ENCODE measurements at places on chromosomes 5 and 9. TPM values are rescaled to one million over a fixed set of nuclear protein-coding genes. Genes with fewer than 3 reads are reported as not detected.

GRCh38 chr5:21895766-21896350 lies 957.3 kb downstream of the CDH12 start:
- H3K4me1 ChIP-seq, result no peaks in the 10 kb centered on the region
- no peaks in the 10 kb centered on the region for H3K36me3 ChIP-seq
- no peak for DNase-seq
- no peaks in the 10 kb centered on the region for H3K27me3 ChIP-seq
- no peak overlapping the region for H3K27ac ChIP-seq

DNA sequence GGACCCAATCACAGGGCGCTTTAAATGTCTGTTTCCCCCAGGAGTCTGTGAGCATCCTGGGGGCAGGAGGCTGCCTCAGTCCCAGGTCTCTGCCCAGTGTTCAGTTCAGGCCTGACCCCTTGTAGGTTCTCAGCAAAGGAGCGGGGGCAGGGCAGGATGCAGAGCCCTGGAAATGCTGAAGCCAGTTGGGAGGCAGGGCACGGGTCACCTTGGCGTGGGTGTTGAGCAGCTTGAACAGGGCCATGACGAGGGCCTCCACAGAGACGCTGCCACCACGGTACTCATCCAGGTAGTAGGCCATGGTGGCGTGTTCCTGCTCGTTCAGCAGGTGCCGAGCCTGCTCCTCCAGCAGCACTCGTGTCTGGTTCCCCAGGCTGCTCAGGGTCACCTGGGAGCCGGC lies 36.3 kb upstream of the AKNA start:
- no peak overlapping the region for H3K27ac ChIP-seq
- no peak for DNase-seq
- no peaks in the 10 kb centered on the region for H3K4me1 ChIP-seq

DNA sequence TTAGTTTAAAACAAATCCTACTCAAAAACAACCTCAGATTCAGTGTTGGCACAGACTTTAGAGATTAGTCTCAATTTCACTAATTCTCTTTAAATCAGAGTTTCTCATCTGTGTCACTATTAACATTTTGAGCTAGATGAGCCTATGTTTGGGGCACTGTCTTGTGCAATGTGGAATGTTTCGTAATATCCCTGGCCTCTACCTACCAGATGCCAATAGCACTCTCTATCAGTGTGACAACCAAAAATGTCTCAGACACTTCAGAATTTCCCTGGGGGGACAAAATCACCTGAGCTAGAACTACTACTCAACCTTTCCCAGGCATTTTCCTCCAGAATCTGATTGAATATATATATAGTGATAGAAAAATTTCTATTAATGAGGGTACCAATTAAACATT lies 465.2 kb upstream of the RGMB start:
- no peak overlapping the region for H3K4me3 ChIP-seq
- DNase-seq, result no peak
- no peak overlapping the region for H3K27ac ChIP-seq
- no peaks in the 10 kb centered on the region for H3K4me1 ChIP-seq

- no peaks in the 10 kb centered on the region for H3K4me1 ChIP-seq
- no peak for DNase-seq
- no peak overlapping the region for H3K4me3 ChIP-seq
- H3K27me3 ChIP-seq, result no peaks in the 10 kb centered on the region
Measured at GRCh38 chr9:107158321-107158720, 124.8 kb upstream of the RAD23B start.

DNA sequence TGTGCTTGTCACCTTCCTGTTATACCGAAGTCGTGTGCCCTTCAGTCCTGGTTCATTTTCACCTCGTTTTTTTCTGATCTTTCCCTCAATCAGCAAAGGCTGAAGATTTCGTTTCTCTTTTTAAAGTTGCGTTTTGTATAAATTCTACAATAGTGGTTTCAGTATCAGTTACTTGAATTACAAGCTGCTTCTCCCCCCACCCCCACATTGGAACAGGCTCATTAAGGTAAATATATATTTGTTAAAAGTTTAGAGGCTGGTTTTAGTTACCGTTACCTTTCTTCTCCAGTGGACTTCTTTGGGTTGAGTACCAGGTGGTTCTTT lies 881 bp downstream of the SUB1 start:
- H3K27me3 ChIP-seq, result no peaks in the 10 kb centered on the region
- peak overlapping the region; percentile 100 for H3K27ac ChIP-seq
- H3K36me3 ChIP-seq, result peaks cover 27% of the 10 kb centered on the region
- peaks cover 4% of the 10 kb centered on the region for H3K4me1 ChIP-seq

DNA sequence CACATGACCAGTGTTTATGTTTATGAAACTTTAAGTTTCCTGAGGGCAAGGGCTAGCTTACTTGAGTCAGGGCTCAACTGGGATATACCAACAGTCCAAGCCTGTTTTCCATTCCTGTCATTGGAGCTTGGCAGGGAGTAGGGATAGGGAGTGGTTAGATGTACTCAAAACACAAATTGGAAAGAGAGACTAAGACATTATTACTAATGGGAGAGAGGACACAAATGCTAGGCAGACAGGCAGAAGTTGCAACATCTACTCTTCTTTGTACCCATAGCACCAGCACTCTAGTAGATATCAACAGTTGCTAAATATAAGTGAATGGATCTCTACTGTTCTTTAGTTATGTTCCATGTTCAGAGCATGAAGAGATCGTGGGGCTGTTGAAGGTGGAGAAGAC lies 62.8 kb downstream of the NPR3 start:
- no peak for DNase-seq
- no peak overlapping the region for H3K27ac ChIP-seq
- H3K4me1 ChIP-seq, result no peaks in the 10 kb centered on the region
- no peaks in the 10 kb centered on the region for H3K27me3 ChIP-seq
- H3K4me3 ChIP-seq, result no peak overlapping the region
- H3K36me3 ChIP-seq, result no peaks in the 10 kb centered on the region

DNA sequence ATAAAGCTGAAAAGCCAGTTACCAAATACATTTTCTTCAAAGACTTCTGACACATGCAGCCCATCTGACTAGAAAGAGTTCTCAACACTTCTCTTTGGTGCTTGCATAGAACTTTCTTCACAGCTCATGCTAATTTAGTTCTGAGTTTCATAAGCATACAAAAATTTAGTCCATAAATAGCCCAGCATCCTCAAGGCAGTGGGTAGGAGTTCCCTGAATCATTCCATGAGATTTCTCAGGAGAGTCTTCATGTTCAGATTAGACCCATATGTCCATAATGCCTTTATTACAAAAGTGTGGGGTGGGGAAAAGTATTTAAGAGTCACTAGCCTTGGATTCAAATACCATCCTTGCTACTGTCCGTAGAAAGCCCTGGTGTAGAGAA lies 290.2 kb upstream of the RGMB start:
- H3K27ac ChIP-seq, result no peak overlapping the region
- H3K4me3 ChIP-seq, result no peak overlapping the region
- no peaks in the 10 kb centered on the region for H3K27me3 ChIP-seq
- no peaks in the 10 kb centered on the region for H3K36me3 ChIP-seq

- no peak for DNase-seq
- no peak overlapping the region for H3K27ac ChIP-seq
- no peaks in the 10 kb centered on the region for H3K27me3 ChIP-seq
- H3K4me1 ChIP-seq, result no peaks in the 10 kb centered on the region
- no peak overlapping the region for H3K4me3 ChIP-seq
- H3K36me3 ChIP-seq, result no peaks in the 10 kb centered on the region
Measured at GRCh38 chr5:156815988-156816599, 34.0 kb upstream of the PPP1R2B start.

DNA sequence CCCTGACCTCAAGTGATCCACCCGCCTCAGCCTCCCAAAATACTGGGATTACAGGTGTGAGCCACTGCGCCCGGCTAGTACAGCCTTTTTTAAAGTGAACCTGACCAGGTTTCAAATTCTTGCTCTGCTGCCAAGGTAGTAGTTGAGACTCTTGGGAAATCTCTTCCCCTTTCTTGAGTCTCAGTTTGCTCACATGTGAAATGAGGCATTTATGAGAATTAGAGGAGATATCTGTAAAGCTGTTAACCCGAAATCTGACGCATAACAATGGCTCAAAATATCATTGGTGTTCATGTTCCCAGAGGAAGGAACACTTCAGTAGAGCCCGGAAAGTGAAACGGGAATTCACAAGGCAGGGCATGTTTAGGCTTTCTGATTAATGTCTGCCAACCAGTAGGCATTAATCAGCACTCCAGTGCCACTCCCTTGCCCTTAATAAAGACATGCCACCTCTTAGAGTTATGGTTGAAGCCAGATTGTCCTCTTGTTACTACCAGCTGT lies 1.5 kb downstream of the ARPC5L start:
- peak overlapping the region; percentile 93 for H3K27ac ChIP-seq
- DNase-seq, result no peak
- H3K4me1 ChIP-seq, result peaks cover 32% of the 10 kb centered on the region
- H3K4me3 ChIP-seq, result no peak overlapping the region
- H3K36me3 ChIP-seq, result peaks cover 26% of the 10 kb centered on the region
- no peaks in the 10 kb centered on the region for H3K27me3 ChIP-seq

DNA sequence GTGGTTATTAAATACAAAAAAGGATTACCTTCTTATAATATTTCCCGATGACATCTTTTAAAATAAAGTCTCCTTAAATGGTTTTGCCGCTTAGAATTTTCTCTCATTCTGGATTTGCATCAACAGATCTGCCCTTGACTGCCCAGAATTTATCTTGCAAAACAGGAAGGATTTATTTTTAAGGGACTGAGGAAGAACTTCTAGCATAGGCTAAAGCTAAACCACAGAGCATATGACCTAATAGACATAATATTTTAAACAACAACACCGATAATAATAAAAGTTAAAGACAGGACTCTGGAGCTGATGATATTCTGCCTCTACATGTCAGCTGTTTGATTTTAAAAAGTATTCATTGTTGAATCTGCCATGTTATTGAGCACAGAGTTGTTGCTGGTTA lies 145.3 kb upstream of the ADCY2 start:
- H3K36me3 ChIP-seq, result no peaks in the 10 kb centered on the region
- H3K4me3 ChIP-seq, result peak overlapping the region; percentile 14
- H3K27ac ChIP-seq, result no peak overlapping the region
- no peaks in the 10 kb centered on the region for H3K27me3 ChIP-seq

- no peaks in the 10 kb centered on the region for H3K36me3 ChIP-seq
- no peak for DNase-seq
- H3K4me3 ChIP-seq, result no peak overlapping the region
- no peaks in the 10 kb centered on the region for H3K4me1 ChIP-seq
Measured at GRCh38 chr9:8863069-8863468, 1063.5 kb upstream of the DMAC1 start.

DNA sequence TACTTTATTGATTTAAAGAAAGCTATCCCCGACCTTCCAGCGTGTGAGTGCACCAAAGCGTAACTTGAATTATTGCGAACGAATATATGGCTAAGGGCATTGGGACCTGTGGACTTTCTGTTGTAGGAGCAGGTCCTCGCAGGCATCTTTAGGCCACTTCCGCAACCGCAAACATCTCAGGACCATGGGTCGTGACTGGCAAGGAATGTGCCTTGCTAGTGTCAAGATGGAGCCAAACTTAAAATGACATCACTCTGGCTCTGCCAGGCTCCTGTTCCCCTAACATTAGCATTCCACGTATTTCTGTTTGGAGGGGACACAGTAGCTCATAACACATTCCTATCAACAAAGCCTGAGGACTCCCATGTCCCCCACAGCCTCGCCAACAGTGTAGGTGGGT lies 44.1 kb upstream of the OLFM1 start:
- no peak overlapping the region for H3K4me3 ChIP-seq
- H3K27me3 ChIP-seq, result peaks cover 13% of the 10 kb centered on the region
- H3K4me1 ChIP-seq, result no peaks in the 10 kb centered on the region
- no peak overlapping the region for H3K27ac ChIP-seq

DNA sequence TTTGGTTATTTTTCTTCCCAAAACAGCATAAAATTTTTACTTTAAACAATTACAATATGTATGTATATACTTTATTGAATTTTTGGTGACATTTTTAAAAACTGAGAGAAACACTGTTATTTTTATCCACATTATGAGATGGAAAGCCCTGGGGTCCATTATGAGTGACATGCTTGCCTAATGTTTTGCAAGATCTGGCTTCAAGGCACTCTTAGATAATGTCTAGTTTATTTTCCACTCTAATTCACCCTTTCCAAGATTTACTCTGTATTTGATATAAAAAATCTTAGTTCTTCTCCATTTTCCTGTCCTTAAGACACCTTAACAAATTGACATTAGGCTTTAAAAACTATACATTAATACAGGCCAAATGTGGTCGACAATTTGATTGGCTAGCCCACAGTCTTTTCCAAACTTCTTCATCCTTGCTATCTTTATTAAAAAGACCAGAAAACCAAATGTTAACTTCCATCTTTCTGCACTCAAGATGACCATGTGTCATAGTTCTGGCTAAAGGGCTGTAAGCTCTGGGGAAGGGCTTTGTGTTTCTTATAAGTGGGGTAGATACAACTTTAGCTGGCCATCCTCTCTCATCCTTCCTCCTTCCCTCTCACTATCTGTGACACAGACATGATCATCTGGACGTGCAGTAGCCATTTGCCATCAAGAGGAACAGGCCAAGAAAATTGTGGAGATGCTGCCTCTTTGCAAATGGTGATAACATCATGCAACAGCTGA lies 561.1 kb downstream of the PDE4D start:
- H3K4me3 ChIP-seq, result no peak overlapping the region
- DNase-seq, result no peak
- H3K4me1 ChIP-seq, result peaks cover 9% of the 10 kb centered on the region
- H3K27me3 ChIP-seq, result no peaks in the 10 kb centered on the region
- peak overlapping the region; percentile 6 for H3K27ac ChIP-seq

GRCh38 chr9:37618817-37619216 lies 26.4 kb upstream of the TOMM5 start:
- H3K4me3 ChIP-seq, result no peak overlapping the region
- no peak for DNase-seq
- H3K4me1 ChIP-seq, result no peaks in the 10 kb centered on the region

- H3K4me3 ChIP-seq, result peak overlapping the region; percentile 85
- H3K27ac ChIP-seq, result peak overlapping the region; percentile 97
- H3K27me3 ChIP-seq, result no peaks in the 10 kb centered on the region
- no peak for DNase-seq
- peaks cover 63% of the 10 kb centered on the region for H3K36me3 ChIP-seq
Measured at GRCh38 chr5:176387384-176387925, 943 bp downstream of the NOP16 start.

DNA sequence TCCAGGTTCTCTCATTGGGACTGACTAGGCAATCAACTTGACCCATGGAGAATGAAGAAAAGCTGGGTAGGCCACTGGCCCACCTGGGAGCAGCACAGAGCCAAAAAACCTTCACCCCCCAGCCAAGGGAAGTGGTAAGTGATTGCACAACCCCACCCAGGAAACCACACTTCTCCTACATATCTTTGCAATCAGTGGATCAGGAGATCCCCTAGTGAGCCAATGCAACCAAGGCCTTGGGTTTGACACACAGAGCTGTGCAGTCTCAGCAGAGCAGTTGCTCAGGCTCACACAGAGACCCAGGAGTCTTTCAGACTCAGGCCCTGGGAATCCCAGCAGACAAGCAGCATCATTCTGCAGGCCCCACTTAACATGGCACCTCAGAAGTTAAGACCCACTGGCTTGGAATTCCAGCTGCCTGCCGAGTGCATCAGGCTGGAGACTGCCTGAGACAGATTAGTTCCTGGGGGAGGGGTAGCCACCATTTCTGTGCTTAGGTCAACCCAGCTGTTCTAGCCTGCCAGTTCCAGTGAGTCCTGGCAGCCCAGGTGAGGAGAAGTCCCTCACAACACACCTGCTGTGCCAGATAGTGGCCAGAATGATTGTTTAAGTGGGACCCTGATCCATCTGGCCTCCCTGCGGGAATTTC lies 136.4 kb downstream of the SAXO1 start:
- H3K36me3 ChIP-seq, result no peaks in the 10 kb centered on the region
- DNase-seq, result no peak
- H3K4me1 ChIP-seq, result no peaks in the 10 kb centered on the region
- H3K27me3 ChIP-seq, result no peaks in the 10 kb centered on the region

- no peak for DNase-seq
- H3K4me3 ChIP-seq, result no peak overlapping the region
Measured at GRCh38 chr5:90015584-90016018, 394.0 kb downstream of the CETN3 start.

LPAR1 gene
- total RNA-seq, result 16.0 TPM

GTF3C4 gene
- 8.4 TPM for total RNA-seq

MTX3 gene
- total RNA-seq, result 14.4 TPM

COL5A1 gene
- total RNA-seq, result 8.7 TPM

Measured in heart left ventricle (tissue), 16 donors.